ENCODE measurements at places on chromosomes 11 and 22.
A peak's percentile ranks its signal among the peaks of the same experiment; 100 is the strongest.

DNA sequence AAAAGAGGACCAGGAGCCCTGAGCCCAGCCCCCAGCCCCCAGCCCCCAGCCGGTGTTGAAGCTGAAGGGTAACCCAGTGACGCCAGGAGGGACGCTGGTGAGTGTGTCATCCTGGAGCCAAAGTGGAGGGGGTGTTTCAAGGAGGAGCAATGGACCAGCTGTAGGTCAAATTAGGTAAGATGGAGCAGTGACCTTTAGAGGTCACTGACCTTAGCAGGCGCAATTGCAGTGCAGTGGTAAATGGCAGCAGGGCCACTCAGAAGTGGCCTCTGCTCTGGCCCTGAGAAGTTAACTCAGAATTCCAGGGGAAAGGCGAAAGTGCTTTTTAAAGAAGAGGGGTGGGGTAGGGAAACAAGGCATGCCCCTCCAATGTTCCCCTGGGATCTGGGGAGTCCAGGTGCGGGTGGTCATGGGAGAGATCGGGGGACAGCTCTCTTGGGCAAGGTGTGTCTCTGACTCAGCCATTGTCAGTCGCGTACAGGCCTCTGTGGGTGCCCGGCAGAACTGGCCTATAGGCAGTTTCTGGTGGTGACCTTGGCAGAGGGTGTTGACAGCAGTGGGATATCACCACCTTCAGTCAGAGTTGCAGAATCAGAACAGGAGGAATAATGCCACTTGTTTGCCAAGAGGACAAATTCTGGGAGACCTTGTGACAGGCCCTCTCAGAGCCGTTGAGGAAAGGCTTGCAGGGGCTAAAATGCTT lies 50.3 kb upstream of the TIMP3 start:
- DNase-seq = no peak

DNA sequence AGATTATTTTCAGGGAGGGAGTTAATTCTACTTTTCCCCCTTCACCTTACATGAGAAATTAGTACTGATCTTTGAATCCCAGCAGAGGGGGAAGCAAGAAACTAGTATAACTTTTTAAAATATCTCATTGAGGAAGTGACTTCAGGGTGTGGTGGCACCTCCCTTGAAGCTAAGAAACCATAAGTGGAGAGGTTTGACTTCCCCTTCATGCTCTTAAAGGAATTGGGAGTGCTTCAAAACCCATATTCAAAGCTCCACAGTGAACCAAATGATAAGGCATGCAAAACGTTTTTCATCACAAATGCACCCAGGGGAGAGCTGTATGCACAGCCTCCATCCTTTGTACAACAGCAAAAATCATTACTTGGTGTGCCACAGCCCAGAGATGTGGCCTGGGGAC lies 540 bp downstream of the MS4A14 start:
- no peak for DNase-seq

- no peak for DNase-seq
Observed at GRCh38 chr22:38131399-38131798, 20.9 kb upstream of the BAIAP2L2 start.

DNA sequence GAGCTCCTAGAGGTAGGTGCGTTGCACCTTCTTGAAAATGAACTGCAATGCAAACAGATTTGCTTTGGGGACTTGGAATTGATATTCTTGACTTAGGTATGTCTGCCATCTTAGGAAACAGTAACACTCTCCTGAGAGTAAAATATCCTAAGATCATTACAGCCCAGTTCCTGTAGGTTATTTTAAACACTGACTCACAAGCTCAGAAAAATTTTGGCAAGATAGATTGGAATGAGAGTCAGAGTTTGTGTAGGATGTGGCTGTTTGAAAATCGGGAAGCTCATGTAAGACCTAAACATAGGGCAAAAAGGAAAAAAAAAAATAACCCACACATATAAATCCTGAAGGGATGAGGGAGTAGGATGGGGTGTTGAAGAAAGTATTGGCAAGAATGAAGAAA lies 377.0 kb upstream of the LRRC4C start:
- no peak for DNase-seq

DNA sequence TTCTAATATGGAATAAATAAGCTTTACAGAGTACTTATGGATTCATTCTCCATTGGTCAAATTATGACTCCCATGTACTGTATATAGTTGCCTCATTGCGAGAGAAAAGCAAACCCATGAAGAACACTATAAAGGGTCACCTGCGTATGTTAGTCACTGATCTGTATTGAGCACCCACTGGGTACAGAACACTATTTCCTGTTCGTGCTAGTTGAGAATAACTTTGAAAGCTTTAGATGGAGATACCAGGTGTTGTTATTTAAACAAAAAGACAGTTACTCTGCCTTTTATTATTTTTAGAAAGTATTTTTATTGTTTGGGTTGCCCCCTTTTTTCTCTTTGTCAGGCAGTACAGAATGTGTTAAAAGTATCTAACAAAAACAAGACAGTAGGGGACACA lies 79.9 kb downstream of the DEUP1 start:
- DNase-seq = no peak

DNA sequence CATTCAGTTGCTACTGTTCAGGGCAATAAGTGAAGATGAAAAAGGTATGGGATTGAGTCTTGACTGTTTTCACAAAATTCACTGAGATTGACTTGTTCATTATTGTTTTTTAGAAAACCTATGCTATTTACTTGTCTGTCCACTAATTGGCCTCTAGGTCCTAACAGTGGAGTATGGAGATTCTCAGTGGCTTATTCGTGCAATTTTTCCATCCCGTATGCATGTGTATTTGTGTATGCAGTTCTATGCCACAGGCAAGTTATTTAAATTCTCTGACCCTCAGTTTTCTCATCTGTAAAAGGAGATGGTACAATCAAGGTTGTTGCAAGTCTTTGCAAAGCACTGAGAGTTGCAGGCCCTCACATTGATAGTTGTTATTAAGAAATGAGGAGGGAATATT lies 151.0 kb downstream of the BBOX1 start:
- DNase-seq = no peak

GRCh38 chr11:108890482-108891105 lies 225.7 kb downstream of the DDX10 start:
- DNase-seq = no peak

DNA sequence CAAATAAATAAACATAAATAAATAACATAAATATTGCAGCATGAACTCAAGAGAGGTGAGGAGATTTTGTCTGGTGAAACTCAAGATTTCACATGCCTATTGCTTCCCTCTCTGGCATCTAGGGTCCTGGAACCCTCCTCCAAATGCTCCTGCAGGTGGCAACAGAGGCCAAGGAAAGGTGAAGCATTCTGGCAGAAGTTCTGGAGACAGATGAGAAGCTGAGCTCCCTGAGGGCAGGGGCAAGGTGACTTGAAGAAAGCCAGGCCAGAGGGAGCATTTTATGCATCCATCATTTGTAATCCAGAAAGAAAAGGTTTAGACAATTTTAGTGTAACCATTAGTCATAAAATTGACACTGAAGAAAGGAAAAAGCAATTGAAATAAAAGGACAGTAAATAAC lies 64.9 kb downstream of the ENDOD1 start:
- DNase-seq = no peak

- peak; percentile 86 for DNase-seq
Observed at GRCh38 chr11:72831521-72832300, 17.5 kb downstream of the ATG16L2 start.

GRCh38 chr11:19734171-19734570 lies 21.5 kb downstream of the NAV2 start:
- DNase-seq = no peak

DNA sequence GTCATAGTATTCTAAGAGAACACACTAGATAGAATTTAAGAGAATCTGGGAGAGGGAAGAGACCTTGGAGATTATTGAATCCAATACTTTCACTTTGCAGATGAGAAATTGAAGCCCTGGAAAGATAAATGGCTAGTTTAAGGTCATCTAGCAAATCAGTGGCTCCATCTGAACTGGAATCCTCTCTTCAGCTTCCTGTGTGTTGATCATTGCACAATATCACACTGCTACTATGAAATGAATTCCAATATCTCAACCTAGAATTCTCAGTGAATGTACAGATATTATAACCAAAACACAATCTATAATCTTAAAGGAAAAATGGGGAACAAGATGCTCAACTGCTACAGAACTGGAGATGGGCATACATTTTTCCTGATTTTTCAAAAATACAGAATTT lies 44.1 kb downstream of the DCUN1D5 start:
- DNase-seq = no peak

DNA sequence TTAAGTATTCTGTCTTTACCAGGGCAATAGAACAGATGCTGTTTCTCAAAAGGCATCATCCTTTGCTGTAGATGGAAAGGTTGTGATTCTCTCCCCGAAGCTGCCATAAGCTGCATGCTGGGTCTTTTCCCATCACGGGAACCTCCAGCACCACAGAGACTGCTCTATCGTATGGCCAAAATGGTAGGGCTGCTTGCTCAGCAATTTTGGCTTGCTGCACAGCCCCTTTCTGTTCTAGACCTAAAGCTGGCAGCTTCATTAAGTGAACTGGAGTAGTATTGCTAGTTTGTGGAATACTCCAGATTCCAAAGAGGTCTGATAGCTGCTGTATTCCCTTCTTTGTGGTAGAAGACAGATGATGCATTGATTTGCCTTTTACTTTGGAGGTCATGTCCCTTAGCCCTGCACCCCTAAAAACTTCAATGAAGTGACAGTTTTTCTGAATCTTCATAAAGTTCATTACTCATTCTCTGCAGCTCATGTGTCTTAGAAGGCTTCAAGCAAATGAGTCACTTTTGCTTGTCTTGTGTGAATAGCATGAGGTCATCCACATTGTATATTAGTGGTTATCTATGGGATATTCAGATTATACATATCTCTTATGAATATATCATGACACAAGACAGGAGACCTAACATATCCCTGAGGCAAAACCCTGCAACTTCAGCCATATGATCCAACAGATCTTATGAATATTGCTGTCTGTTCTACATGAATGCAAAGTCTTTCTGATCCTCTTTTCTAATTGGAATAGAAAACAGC lies 245.3 kb downstream of the FAM76B start:
- no peak for DNase-seq

DNA sequence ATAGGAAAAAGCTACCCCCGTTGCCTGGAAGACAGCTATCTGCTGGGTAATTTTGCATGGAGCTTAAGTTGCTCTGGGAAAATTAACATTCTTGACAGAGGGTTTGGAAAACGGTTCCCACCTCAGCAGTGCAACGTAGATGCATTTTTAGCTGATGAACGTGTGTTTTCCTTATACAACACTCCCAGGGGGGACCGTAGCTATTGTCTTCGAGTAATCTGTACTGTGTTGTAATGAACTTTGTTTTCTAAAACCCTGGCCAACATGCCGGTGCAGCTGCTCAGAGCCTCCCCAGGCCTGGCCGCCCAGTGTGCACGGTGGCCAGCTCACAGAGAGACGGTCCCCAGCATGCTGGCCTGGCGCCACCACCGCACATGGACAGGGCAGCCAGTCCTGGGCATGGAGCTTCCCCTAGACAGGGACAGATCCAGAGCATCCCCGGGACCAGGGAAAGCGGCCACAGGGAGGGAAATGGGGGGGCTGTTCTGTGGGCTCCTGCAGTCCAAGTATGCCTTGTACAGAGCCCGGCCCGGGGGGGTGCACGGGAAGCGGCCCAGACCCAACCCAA lies 2.2 kb downstream of the TNNT3 start:
- peak; percentile 74 for DNase-seq

GRCh38 chr22:37473437-37473946 lies 12.7 kb downstream of the MFNG start:
- DNase-seq = no peak

GRCh38 chr11:73856031-73856567 lies 20.5 kb downstream of the COA4 start:
- no peak for DNase-seq

GRCh38 chr11:129283141-129283540 lies 91.0 kb upstream of the ARHGAP32 start:
- no peak for DNase-seq

- DNase-seq = no peak
Observed at GRCh38 chr11:17406082-17406817, 17.8 kb upstream of the KCNJ11 start.

DNA sequence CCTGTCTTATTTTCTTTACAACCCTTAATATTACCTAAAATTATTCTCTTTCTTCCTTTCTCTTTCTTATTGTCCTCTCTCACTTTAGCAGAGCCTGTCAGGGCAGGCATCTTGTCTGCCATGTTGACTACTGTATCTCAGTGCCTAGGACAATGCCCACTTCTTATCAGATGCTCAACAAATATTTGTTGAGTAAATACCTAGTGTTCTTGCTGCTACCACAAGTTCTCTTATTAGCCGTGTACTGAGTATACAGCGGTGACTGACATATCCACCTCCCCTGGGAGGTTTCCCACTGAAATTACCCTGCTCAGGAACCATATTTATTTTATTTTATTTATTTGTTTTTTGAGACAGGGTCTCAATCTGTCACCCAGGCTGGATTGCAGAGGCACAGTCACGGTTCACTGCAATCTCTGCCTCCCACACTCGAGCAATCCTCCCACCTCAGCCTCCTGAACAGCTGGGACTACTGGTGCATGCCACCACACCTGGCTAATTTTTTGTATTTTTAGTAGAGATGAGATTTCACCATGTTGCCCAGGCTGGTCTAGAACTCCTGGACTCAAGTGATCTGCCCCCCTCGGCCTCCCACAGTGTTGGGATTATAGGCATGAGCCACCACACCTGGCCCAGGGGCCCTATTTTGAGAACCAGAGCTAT lies 6.7 kb downstream of the HPX start:
- no peak for DNase-seq

- no peak for DNase-seq
Observed at GRCh38 chr11:94770563-94771120, 2.5 kb downstream of the AMOTL1 start.

- DNase-seq = no peak
Observed at GRCh38 chr11:107563702-107564101, 1.8 kb downstream of the ALKBH8 start.

- DNase-seq = no peak
Observed at GRCh38 chr11:132118661-132119060, 748.2 kb downstream of the NTM start.

DNA sequence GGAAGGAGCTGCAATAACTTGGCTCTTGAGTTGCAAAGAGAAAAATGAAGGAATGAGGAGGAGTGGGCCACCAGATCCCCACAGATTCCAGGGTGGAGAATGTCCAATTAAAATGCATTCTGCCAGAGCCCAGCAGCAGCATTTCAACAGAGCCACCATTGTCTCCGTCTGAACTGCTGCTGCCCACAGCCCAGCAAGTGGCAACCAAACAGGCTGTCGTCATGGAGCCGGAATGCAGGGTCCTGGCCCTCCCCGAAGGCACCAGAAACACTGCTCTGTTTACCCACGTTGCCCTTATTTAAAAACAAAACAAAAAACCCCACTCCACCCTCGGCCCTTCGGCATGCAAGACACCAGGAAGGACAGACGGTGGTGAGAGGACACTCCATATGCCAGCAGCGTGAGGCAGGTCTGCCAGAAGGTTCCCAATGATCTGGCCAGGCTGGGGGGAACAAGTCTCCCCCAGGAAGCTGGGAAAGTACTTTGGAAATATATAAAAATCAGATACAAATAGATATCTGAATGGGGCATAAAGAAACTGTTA lies 32.5 kb downstream of the PLEKHA7 start:
- no peak for DNase-seq

- peak; percentile 44 for DNase-seq
Observed at GRCh38 chr22:50727678-50728522, 10.1 kb upstream of the ACR start.

Data from suprapubic skin (tissue), 4 donors.